ENCODE measurements at places on chromosomes 5 and 9.

GRCh38 chr9:11735391-11735790 is 957.8 kb upstream of the TYRP1 start:
- no peak for DNase-seq

DNA sequence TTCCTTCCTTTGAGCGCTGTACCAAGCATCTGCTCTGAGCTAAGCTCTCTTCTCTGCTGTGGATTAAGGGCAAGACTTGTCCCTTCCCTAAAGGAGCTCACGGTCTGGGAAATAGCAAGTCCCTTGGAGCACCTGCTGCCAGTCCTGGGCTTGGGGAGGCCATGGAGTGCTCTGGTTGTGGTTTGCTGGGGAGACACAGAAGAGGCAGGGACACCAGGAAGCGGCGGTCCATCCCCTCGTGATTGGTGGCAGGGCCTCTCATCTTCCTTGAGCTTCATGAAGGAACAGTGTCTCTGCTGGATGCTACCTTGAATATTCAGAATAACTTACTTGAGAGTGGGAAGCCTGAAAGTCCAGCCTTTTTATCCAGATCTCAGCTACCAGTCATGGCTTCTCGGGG is 35.3 kb downstream of the COL5A1 start:
- DNase-seq: no peak

GRCh38 chr5:72246954-72247442 is 73.0 kb downstream of the MRPS27 start:
- no peak for DNase-seq

GRCh38 chr5:73417303-73418034 is 31.1 kb downstream of the FOXD1 start:
- DNase-seq: no peak

- no peak for DNase-seq
These were observed 74.6 kb upstream of the HSPA9 start for GRCh38 chr5:138649775-138650174.
